ENCODE measurements at places on chromosomes 7 and 10.

DNA sequence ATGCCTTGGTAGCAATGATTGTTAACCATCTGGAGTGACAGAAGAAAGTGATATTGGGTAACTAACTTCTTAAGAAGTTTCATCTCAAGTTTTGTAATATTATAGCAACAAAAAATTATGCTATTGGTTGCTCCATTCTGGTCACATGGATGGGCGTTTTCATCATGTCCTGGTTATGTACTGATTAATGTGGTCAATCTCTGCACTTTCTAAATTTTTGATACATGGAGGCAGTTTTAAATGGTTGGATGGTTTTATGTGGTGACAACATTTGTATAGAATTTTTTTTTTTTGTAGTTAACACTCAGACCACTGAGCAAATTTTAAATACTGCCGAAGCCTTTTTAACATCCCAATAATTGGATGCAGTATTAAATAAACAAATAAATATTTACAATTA, 55.2 kb upstream of the CCAR1 start:
- no peak for DNase-seq

- no peak for DNase-seq
Observed at GRCh38 chr7:138032186-138032585, 30.3 kb upstream of the CREB3L2 start.

- no peak for DNase-seq
Observed at GRCh38 chr7:55127622-55128081, 108.8 kb downstream of the EGFR start.

- DNase-seq: no peak
Observed at GRCh38 chr7:29412912-29413311, 150.7 kb upstream of the PRR15 start.

- no peak for DNase-seq
Observed at GRCh38 chr7:47326220-47326619, 255.7 kb downstream of the TNS3 start.

GRCh38 chr7:23981314-23981713, 271.3 kb downstream of the STK31 start:
- DNase-seq: no peak

DNA sequence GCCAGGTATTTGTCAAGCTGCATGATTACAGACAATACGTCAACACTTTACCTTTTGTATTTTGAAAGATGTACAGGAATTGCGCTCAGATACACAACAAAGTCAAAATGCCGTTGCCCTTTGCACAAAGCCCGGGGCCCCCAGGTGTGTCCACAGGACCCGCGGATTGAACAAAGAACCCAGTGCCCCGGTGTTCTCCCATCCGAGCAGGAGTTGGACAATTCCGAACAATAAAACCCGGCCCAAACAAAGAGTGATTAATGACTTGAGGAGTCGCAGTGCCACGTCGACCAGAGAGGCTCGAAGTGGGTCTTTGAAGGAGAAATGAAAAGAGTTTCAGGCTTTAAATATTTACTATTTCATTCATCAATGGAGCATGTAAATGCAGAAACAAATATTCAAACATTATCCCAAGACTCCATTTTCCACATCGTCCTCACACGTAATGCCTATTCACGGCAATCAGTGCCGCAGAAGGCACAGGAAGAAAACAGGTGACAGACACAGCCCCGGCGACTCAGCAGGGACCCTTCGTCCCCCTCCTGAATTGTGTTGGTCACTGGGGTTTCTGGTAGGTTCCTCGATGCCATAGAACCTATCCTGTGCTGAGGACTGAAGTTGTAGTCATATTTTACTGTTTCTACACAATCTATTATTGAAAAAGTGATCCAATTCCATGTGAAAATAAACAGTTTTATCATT, 70.9 kb upstream of the MGMT start:
- DNase-seq: no peak

GRCh38 chr10:1163831-1164230, 107.6 kb downstream of the WDR37 start:
- no peak for DNase-seq

- DNase-seq: no peak
Observed at GRCh38 chr7:101545441-101546190, 83.5 kb downstream of the MYL10 start.

GRCh38 chr7:123028339-123028738, 32.8 kb upstream of the TAS2R16 start:
- no peak for DNase-seq

DNA sequence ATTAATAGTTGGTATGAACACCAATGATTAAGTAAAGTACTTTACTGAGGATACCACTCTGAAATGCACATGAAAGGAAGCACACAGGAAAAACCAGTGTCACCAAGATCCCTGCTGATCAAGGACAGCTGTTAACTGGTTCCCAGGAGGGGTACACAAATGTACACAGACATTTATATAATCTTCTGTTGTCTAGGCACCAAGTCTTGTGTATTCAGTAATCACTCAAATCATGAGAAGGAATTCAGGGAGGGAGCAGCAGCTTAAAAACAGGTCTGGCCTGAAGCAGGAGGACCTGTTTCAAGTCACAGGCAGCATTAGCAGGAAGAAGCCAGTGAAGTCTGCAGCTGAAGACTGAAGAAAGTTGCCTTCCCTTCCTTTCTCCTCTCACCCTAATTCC, 18.7 kb downstream of the MPP7 start:
- DNase-seq: no peak
